Mesendoderm (in vitro differentiated cells): ENCODE measurements at places on chromosomes 4 and X.
A peak's percentile ranks its signal among the peaks of the same experiment; 100 is the strongest.

- H3K4me1 ChIP-seq = no peaks in the 10 kb centered on the region
- no peak overlapping the region for H3K4me3 ChIP-seq
- no peak for DNase-seq
- no peaks in the 10 kb centered on the region for H3K27me3 ChIP-seq
- H3K27ac ChIP-seq = no peak overlapping the region
- no peaks in the 10 kb centered on the region for H3K36me3 ChIP-seq
These were observed 45.8 kb upstream of the IL21 start for GRCh38 chr4:122666527-122667245.

GRCh38 chr4:77240469-77241066 is 83.6 kb downstream of the CCNG2 start:
- no peaks in the 10 kb centered on the region for H3K36me3 ChIP-seq
- H3K27me3 ChIP-seq = no peaks in the 10 kb centered on the region

- H3K27me3 ChIP-seq = no peaks in the 10 kb centered on the region
- no peaks in the 10 kb centered on the region for H3K36me3 ChIP-seq
- no peak overlapping the region for H3K4me3 ChIP-seq
- DNase-seq = no peak
These were observed 252.9 kb upstream of the KLF3 start for GRCh38 chr4:38411092-38411491.

GRCh38 chr4:100591161-100591876 is 73.5 kb upstream of the EMCN start:
- H3K4me1 ChIP-seq = no peaks in the 10 kb centered on the region
- no peak overlapping the region for H3K27ac ChIP-seq
- H3K27me3 ChIP-seq = no peaks in the 10 kb centered on the region
- no peak for DNase-seq

GRCh38 chr4:48243429-48243828 is 26.2 kb downstream of the TEC start:
- no peaks in the 10 kb centered on the region for H3K36me3 ChIP-seq
- no peak overlapping the region for H3K4me3 ChIP-seq
- H3K27me3 ChIP-seq = no peaks in the 10 kb centered on the region
- H3K4me1 ChIP-seq = no peaks in the 10 kb centered on the region
- no peak overlapping the region for H3K27ac ChIP-seq
- DNase-seq = no peak

DNA sequence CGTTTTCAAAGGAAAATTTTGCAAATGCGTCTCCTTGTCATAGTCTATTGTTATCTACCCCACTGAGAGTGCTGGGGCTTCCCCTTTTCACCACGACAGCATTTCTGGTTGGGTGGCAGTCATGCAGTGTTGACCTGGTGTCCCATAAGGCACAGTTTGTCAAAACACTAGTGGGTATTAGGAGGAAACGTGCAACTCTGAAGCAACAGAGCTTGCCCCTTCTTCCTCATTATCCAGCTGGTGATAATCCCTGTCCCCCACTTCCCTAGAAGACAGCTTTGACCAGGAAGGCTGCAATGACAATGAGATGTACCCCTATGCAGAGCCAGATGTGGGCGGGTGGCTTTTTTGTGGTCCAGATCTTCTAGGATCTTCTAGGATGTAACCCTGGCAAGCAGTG is 1.8 kb downstream of the TBC1D1 start:
- no peak overlapping the region for H3K4me3 ChIP-seq
- H3K4me1 ChIP-seq = no peaks in the 10 kb centered on the region
- no peak for DNase-seq
- H3K27ac ChIP-seq = no peak overlapping the region
- peaks cover 27% of the 10 kb centered on the region for H3K27me3 ChIP-seq

DNA sequence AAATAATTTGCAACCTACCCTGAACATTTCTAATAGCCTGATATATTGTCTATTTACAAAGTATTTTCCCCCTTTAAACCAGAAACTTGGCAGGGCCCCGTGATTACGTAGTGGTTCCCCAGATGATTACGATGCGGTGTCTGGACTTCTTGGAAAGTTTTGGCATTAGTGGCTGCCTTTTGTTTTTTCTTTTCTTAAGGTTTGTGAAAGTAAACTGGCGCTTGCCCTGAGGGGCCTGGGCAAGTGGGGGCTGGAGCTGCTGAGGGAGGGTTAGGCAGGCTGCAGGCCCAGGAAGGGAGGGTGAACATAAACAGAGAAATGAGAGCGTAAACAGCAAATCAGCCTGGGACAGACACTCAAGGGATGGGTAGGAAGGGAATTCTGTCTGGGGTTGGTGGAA is 123.6 kb upstream of the MSX1 start:
- H3K36me3 ChIP-seq = no peaks in the 10 kb centered on the region
- no peak for DNase-seq
- no peak overlapping the region for H3K27ac ChIP-seq
- no peaks in the 10 kb centered on the region for H3K4me1 ChIP-seq

- no peaks in the 10 kb centered on the region for H3K4me1 ChIP-seq
- no peak overlapping the region for H3K27ac ChIP-seq
These were observed 1213.4 kb downstream of the STIM2 start for GRCh38 chr4:28073860-28074555.

- no peaks in the 10 kb centered on the region for H3K36me3 ChIP-seq
- no peaks in the 10 kb centered on the region for H3K4me1 ChIP-seq
- H3K27ac ChIP-seq = no peak overlapping the region
These were observed 44.7 kb downstream of the MAGEB17 start for GRCh38 chrX:16212024-16212423.

DNA sequence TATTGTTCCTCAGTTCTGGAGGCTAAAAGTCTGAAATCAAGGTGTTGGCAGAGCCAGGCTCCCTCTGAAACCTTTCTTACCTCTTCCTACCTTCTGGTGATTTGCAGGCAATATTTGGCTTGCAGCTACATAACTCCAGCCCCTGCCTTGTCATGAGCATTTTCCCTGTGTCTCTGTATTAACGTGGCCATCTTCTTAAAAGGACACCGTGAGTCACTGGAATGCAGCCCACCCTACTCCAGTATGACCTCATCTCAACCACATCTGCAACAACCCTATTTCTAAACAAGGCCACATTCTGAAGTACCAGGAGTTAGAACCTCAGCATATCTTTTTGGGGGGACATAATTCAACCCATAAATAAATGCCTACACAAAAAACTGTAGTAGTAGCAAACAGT is 40.7 kb downstream of the FANCB start:
- H3K27me3 ChIP-seq = no peaks in the 10 kb centered on the region
- H3K4me1 ChIP-seq = no peaks in the 10 kb centered on the region
- H3K36me3 ChIP-seq = no peaks in the 10 kb centered on the region
- DNase-seq = peak; percentile 13
- H3K4me3 ChIP-seq = no peak overlapping the region

- no peaks in the 10 kb centered on the region for H3K27me3 ChIP-seq
- DNase-seq = no peak
- no peaks in the 10 kb centered on the region for H3K4me1 ChIP-seq
These were observed 162.9 kb downstream of the LRBA start for GRCh38 chr4:150852216-150852615.

- no peak overlapping the region for H3K27ac ChIP-seq
- no peaks in the 10 kb centered on the region for H3K27me3 ChIP-seq
- H3K4me1 ChIP-seq = no peaks in the 10 kb centered on the region
- no peak for DNase-seq
- no peaks in the 10 kb centered on the region for H3K36me3 ChIP-seq
These were observed 92.3 kb downstream of the SPRY1 start for GRCh38 chr4:123488916-123489315.

DNA sequence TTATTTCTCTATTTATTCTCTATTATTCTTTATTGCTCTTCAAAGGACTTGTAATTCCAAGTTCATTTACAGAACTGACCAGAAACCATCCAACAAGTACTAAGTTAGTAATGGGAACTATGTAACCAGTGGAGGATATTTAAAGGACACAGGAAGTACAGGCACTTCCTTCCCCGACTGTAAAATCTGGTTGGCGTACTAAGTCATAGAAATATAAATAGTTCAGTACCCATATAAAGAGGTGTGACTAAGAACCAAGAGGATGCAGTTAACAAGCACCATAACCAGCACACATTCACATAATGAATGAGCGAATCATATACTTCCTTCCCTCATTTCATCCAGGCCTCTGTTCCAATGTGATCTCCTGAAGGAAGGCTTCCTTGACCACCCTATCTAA is 3.6 kb upstream of the EIF4E start:
- no peak overlapping the region for H3K27ac ChIP-seq
- H3K36me3 ChIP-seq = no peaks in the 10 kb centered on the region
- no peaks in the 10 kb centered on the region for H3K4me1 ChIP-seq
- H3K27me3 ChIP-seq = no peaks in the 10 kb centered on the region
- no peak overlapping the region for H3K4me3 ChIP-seq

- H3K4me3 ChIP-seq = no peak overlapping the region
- peaks cover 23% of the 10 kb centered on the region for H3K36me3 ChIP-seq
- no peak for DNase-seq
- no peak overlapping the region for H3K27ac ChIP-seq
- H3K4me1 ChIP-seq = no peaks in the 10 kb centered on the region
- no peaks in the 10 kb centered on the region for H3K27me3 ChIP-seq
These were observed 7.8 kb downstream of the FLNA start for GRCh38 chrX:154366666-154367055.

- peak; percentile 87 for DNase-seq
- H3K4me1 ChIP-seq = peaks cover 15% of the 10 kb centered on the region
- no peak overlapping the region for H3K4me3 ChIP-seq
- no peaks in the 10 kb centered on the region for H3K27me3 ChIP-seq
These were observed 188.5 kb upstream of the ANXA3 start for GRCh38 chr4:78363031-78363570.

DNA sequence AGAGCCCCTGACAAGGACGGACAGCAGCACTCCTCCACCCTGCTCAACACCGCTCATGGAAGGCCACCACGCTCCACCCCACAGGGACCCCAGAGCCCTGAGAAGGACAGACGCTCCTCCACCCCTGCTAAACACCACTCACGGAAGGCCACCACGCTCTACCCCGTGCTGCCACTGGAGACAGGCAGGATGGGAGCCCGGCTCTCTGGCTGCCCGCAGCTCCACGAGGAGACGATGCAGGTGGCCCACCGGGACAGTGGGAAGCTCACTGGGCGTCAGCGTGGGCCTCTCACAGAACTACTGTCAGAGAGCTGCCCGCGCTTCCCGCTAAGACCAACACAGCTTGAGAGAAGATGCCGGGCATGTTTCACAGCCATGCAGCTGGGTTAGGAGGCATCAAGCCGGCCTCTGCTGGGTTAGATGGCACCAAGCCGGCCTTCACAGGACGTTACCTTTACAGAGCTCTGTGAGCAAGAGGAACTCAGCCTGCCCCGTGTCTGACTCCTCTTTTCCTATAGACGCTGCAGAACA is 20.8 kb downstream of the GAK start:
- no peaks in the 10 kb centered on the region for H3K27me3 ChIP-seq
- H3K4me1 ChIP-seq = no peaks in the 10 kb centered on the region
- H3K4me3 ChIP-seq = no peak overlapping the region
- H3K27ac ChIP-seq = no peak overlapping the region

DNA sequence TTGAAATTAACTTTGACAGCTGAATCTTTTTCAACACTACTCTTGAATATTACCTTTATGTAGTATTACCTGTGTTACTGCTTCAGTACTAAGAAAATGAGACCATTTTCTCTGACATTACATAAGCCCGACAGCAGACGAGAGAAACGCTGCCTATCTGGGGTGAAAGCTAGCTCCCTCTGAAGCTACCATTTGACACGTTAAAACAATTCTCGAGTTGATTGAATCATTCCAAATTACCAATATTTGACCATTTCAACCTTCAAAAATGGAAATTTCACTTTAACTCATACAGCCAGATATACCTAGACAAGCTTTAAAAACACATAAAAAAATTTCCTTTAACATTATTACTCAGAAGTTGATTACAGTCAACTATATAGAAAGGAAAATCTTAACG is 836 bp downstream of the GPM6A start:
- DNase-seq = no peak
- H3K27ac ChIP-seq = no peak overlapping the region
- no peaks in the 10 kb centered on the region for H3K36me3 ChIP-seq
- H3K4me1 ChIP-seq = peaks cover 2% of the 10 kb centered on the region
- H3K27me3 ChIP-seq = no peaks in the 10 kb centered on the region

DNA sequence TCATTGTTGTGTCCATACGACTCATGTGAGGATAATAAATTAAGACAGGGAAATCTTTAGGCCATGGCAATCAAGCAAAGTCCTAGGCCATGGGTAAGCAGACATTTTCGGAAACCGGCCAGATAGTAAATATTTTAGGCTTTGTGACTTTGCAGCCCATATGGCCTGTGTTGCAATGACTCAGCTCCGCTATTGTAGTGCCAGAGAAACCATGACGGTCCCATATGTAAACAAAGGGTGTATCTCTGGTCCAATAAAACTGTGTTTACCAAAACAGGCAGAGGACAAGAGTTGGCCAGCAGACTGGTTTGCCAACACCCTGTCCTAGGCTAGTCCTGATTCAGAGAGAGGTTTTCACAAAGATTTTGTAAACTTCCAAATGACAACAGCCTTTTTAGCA is 5.0 kb downstream of the FAM114A1 start:
- no peaks in the 10 kb centered on the region for H3K4me1 ChIP-seq
- H3K27me3 ChIP-seq = no peaks in the 10 kb centered on the region
- no peak for DNase-seq
- no peak overlapping the region for H3K4me3 ChIP-seq
- H3K27ac ChIP-seq = no peak overlapping the region

DNA sequence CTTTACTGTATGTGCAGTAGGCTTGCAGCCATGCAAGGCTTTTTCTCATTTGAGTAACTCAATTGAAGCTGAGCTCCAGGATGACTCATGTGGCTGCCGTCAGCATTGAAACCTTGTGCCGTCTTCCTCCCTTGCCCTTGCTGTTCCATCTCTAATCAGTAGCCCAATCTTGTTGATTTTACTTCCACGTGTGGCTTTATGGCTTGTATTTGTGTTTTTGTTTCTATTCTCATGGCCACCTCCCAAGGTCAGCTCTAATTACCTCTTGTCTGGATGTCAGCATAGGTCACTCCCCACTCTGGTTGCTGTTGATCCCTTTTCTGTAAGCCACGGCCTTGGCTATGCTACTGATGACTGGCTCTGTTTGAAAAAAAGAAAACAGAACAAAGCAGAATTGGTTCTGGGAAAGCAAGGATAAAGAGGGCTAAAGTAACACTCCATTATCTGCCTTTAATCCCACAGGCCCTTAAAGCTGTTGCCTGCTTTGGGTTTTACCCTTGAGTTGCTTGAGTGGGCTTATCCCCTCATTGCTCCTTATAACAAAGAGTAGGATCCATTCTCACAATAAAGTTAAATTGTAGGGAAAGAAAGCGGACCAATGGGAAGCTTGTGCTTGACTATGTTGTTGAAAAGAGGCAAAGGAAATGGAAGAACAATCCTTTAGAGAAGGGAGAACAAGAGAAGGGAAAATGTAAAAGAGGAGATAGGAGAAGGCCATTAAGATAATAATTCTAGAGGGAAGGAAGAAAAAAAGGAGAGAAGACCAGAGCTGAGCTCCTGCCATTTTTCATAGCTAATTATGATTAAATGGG is 173.9 kb upstream of the PGRMC2 start:
- H3K27ac ChIP-seq = no peak overlapping the region
- no peaks in the 10 kb centered on the region for H3K27me3 ChIP-seq
- H3K36me3 ChIP-seq = no peaks in the 10 kb centered on the region
- no peak overlapping the region for H3K4me3 ChIP-seq
- peak; percentile 43 for DNase-seq

DNA sequence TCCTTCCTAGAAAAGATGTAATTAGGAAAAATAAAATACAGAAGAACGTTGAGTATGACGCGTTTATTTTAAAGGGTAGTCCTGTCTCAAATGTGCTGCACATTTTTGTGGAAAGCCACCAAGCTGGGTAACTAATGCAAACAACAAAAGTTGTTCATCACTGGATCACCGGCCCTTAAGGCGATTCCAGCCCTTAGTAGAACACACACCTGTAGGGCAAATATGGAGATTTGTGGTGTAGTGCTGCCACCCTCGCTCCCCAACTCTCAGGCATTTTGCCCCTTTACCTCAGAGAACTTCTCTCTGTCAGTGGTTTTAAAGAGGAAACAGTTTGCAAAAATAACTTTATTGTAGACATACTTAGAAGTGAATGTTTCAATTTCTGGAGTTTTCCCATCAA is 1.9 kb downstream of the TBL1X start:
- DNase-seq = no peak
- H3K36me3 ChIP-seq = no peaks in the 10 kb centered on the region
- no peaks in the 10 kb centered on the region for H3K4me1 ChIP-seq
- H3K4me3 ChIP-seq = peak overlapping the region; percentile 46
- H3K27ac ChIP-seq = no peak overlapping the region
